ENCODE measurements at places on chromosomes 5 and 9. TPM values are rescaled to one million over a fixed set of nuclear protein-coding genes. Genes with fewer than 3 reads are reported as not detected.

TXNDC8 gene
- not detected for total RNA-seq

PGGT1B gene
- total RNA-seq = 9.3 TPM

ZNF883 gene
- total RNA-seq = 1.0 TPM

SPAAR gene
- total RNA-seq = 0.38 TPM

ZBTB5 gene
- 6.9 TPM for total RNA-seq

UBE2R2 gene
- total RNA-seq = 14.9 TPM

ABLIM3 gene
- total RNA-seq = 75.5 TPM

DNA sequence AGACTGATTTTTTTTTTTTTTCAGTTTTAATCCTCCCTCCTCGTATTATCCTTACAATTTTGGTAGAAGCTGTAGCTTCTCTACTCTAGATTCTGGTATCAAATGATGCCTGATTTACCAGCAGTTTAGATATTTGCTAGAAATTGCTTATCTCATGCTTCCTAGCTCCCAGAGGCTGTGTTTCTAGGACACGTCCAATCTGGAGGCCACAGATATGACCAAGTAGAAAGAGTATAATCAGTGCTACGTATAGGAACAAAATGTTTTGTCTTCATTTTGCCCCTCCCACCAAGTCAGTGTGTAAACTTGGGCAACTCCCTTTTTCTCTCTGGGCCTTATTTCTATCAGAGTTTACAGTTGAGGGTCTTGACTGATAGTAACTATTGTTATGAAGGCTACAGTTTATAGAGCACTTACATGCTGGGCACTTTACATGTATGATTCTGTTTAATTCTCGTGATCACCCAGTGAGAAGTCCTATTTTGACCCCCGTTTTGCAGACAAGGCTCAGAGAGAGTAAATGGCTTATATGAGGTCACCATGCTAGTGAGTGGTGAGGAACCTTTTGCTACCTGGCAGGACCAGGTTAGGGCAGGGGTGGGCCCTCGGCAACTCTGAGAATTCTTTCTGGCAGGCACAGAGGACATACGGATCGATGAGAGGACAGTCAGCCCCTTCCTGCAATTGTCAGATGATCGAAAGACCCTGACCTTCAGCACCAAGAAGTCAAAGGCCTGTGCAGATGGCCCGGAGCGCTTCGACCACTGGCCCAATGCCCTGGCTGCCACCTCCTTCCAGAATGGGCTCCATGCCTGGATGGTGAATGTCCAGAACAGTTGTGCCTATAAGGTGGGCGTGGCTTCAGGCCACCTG, 7.6 kb downstream of the HDHD3 start:
- DNase-seq = no peak

DNA sequence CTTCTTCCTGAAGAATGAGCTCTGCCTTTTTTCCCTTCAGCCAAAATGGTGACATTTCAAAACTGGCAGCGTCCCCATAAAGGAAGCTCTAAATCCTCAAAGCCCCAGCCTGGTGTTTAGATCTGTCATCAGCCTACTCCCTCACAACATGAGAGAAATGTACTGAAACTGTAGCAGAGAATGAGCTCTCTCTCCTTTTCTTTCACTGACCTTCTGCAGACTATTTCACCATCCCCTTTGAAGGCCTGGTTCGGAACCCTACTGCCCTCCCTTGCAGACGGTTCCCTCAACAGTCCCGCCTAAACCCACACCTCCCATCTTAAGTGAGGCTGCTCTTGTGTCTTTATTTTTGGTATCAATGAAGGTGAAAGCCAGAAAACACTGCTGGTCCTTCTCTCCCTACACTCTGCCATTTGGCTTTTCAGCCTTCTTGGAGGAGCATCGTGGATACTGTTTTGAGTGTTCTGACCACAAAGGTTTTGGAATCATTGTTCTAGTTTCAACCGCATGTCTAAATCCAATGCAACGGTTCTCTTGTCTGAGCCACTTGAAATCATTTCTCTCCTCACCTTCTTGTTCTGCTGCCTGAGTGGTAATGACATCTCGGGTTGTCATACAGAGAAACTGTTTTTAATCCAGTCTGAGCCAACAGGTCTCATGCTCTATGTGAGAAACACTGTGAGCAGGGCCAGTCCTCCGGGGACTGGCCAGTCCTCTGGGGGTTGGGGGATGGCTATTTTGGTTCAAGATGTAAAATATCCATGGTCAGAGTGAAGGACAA, 39.0 kb downstream of the ITK start:
- no peak for DNase-seq

GRCh38 chr5:14362491-14362890, 219.1 kb upstream of the OTULINL start:
- no peak for DNase-seq

GRCh38 chr9:2060424-2060823, 45.3 kb downstream of the SMARCA2 start:
- DNase-seq = no peak

DNA sequence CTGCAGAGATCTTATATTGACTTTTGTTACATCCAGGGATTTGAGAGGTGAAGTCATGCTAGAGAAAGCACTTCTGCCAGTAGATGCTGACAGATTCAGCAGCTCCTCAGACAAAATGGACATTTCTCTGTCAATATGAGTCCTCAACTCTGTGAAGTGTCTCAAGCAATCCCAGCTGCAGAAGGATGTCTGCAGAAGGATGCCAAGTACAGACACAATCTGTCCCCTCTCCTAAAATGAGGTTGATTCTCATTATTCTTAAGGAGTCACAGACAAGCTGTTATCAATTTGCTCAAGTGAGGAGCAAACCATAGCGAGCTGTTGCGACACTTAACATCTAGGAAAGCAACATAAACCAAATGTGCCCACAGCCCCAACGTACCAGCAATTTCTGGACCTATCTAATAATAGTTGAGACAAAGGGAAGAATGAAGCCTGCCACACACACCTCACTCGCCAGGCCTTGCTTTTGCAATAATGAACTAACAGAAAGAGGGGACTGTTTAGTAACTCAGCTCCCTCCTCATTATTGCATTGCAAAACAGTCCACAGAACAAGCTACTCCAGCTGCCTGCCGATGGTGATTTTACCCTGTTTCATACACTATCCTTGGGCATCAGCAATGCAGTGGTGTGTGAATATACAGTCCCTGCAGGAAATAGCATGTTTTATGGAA, 364.2 kb upstream of the PDE4D start:
- no peak for DNase-seq

DNA sequence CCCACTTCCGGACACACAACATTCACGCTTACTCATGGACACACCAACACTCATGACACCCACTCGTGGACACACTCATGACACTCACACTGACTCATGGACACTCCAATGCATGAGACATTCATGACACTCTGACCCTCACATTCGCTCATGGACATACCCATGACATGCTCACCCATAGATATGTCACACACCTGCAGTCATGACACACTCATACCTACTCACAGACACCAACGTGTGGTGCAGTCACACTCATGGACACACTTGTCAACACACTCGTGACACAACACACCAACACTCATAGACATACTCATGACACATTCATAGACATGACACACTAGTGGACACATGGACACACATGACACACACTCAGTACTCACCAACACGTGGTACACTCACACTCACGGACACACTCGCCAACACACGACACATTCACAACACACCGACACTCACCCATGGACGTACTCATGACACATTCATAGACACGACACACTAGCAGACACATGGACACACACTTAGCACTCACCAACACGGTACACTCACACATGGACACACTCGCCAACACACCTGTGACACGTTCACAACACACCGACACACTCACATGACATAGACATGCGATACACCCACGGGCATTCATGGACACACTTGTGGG, 73.4 kb downstream of the PHF2 start:
- DNase-seq = no peak

DNA sequence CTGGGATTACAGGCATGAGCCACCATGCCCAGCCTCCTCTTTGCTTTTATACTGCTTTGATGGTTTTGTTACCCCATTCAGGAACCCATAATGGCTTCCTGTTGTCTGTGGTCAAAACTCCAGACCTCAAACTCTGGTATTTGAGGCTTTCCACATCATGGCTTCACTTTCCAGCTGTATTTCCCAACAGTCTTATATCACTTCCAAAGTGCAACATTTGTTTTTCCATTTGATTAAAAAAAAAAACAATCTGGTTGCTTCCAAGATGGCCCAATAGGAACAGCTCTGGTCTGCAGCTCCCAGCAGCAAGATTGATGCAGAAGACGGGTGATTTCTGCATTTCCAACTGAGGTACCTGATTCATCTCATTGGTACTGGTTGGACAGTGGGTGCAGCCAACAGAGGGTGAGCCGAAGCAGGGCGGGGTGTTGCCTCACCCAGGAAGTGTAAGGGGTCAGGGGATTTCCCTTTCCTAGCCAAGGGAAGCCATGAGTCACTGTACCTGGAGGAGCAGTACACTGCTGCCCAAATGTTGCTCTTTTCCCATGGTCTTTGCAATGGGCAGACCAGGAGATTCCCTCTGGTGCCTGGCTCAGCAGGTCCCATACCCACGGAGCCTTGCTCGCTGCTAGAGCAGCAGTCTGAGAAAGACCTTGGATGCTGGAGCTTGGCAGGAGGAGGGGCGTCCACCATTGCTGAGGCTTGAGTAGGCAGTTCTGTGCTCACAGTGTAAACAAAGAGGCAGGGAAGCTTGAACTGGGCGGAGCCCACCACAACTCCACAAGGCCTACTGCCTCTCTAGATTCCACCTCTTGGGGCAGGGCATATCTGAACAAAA, 458.4 kb downstream of the KDM4C start:
- DNase-seq = peak; percentile 59

- DNase-seq = peak; percentile 37
These were observed 37.3 kb upstream of the ZNF622 start for GRCh38 chr5:16502866-16503265.

- DNase-seq = no peak
These were observed 17.6 kb upstream of the NEURL1B start for GRCh38 chr5:172623313-172623980.

DNA sequence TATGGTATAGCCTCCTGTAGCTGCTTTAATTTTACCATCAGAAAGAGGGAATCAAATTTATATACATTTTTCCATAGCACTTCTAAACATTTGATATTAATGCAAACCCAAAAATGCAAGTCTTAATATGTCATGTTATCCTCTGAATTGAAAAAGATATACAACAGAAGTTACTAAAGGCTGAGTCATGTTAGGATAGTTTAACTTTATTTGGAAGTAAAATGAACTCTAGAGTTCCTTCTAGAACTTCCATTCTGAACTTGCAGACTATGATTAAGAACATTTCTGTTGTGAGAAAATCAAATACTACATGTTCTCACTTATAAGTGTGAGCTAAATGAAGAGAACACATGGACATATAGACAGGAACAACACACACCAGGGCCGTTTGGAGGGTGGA, 317.3 kb upstream of the PRR16 start:
- DNase-seq = no peak

DNA sequence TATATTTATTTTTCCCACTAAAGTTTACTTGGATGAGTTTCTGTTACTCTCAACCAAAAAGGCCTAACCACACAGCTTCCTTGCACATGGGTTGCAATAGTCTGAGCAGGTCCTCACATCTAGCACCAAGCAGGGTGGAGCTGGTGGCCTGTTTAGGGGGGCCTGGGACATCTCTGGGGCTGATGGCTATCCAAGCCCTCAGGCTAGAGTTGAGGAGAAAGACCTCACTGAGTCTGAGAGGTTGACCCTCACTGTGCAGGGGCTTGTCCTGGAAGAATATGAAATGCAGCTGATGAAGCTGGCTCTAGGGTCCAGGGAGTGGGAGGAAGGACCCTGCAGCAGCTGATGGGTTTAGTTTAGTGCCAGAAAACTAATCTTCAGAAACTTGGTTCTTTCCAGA, 217.1 kb upstream of the MVB12B start:
- DNase-seq = no peak

GRCh38 chr5:108749128-108749861, 1.6 kb downstream of the FER start:
- peak; percentile 37 for DNase-seq

- DNase-seq = no peak
These were observed 21.1 kb upstream of the CDKN2AIPNL start for GRCh38 chr5:134432677-134433359.

DNA sequence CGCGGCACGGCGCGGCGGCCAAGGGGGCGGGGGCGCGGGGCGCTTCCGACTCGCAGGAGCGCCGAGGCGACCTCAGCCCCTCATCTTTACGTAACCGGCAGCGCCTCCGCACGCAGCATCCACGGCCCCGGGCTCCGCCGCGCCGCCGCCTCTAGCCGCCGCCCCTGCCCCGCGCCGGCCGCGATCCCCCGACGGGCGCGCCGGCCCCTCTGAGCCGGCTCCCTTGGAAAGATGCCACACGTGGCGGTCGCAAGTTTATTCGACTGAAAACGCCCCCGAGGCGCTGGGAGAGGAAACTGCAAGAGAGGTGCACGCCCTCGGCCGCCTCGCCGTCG, 1.0 kb downstream of the KLF9 start:
- DNase-seq = no peak

GRCh38 chr5:112203229-112203628, 215.8 kb downstream of the EPB41L4A start:
- DNase-seq = no peak

DNA sequence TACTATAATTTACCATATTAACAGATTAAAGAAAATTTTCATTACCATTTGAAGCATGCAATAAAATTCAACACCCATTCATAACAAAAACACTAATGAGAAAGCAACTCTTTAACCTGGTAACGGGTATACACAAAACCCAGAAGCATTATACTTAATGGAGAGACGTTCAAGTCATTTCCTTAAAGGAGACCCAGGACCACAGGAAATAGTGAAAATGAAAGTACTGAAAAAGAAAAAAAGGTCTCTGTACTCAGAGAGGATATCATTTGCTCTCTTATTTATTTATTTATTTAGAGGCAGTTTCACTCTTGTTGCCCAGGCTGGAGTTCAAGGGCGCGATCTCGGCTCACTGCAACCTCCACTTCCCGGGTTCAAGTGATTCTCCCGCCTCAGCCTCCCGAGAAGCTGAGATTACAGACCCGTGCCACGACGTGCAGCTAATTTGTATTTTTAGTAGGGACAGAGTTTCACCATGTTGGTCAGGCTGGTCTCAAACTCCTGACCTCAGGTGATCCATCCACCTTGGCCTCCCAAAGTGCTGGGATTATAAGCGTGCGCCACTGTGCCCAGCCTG, 61.6 kb downstream of the SETX start:
- no peak for DNase-seq

GRCh38 chr5:128074171-128074570, 9.4 kb upstream of the SLC12A2 start:
- DNase-seq = no peak

- DNase-seq = no peak
These were observed 106.4 kb downstream of the HSD17B3 start for GRCh38 chr9:96195541-96195940.
